ENCODE measurements at places on chromosomes 7 and 10.
A peak's percentile ranks its signal among the peaks of the same experiment; 100 is the strongest.

DNA sequence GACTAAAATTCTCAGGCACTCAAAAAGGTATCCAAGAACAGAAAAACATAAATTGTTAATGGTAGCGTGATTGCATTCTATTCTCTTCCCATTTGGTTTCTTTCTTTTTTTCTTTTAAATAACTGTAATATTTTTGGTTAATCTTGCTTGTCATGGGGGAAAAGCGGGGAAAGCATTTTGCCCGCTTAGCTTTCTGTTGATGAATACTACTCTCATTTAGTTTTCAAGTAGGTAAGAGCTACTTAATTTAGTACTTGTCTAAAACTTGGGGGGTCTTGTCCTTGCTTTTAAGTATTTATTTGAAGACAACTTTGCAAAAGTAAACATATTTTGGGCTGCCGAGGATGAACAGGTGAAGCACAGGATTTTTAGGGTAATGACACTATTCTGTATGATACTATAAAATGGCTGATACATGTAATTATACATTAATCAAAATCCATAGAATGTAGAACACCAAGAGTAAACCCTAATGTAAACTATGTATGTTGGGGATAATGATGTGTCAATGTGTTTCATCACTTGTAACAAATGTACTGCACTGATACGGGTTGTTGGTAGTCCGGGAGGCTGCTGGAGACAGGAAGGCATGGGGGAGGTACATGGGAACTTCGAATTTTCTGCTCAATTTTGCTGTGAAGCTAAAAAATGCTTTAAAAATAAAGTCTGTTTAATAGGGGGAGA, 1.7 kb downstream of the TES start:
- peak; percentile 69 for DNase-seq

GRCh38 chr7:97269741-97270140, 152.2 kb downstream of the SDHAF3 start:
- DNase-seq: no peak

GRCh38 chr7:117143066-117143465, 179.8 kb downstream of the WNT2 start:
- DNase-seq: no peak

- no peak for DNase-seq
Measured at GRCh38 chr10:31274310-31274709, 44.7 kb upstream of the ZEB1 start.

- no peak for DNase-seq
Measured at GRCh38 chr7:143882020-143882603, 19.9 kb downstream of the TCAF1 start.

DNA sequence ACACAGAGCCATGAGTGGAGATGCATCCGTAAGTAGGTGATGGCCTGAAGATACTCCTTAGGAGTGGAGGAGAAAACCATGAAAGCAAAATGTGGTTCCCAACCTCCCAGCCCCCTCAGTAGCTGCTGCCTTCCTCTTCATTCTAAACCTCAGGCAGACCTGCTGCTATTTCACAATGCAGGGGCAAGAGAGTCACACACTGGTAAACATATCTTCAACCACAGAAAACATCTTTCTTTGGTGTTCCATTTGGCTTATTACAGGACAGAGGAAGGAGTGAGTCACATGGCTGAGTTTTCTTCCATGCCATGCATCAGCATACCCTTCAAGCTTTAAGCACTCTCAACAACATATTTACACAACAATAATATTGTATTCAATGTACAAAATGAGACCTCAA, 342.1 kb downstream of the BMPER start:
- no peak for DNase-seq

- no peak for DNase-seq
Measured at GRCh38 chr7:109094-109493, 83.3 kb upstream of the FAM20C start.

DNA sequence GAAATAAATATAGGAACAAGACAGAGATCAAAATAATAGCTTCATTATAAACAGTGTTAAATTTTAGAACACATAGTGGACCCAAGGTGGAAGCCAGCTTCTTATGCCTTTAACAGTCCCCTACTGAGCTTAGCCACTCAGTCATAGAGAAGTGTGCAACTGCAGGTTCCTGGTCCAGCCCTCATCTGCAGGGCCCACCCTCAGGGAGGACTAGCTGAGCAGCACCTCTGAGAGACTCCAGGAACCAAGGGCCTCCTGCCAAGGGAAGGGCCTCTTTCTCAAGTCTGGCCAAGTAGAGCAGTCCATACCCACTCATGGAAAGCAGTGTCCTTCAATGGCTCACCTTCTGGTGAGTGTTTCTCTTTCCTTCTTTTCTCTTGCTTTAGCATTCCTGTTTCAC, 173.7 kb upstream of the PRPS1L1 start:
- peak; percentile 16 for DNase-seq

- no peak for DNase-seq
Measured at GRCh38 chr7:30918676-30919075, 7.0 kb downstream of the AQP1 start.

GRCh38 chr10:107083388-107084009, 81.0 kb downstream of the SORCS1 start:
- DNase-seq: peak; percentile 87

- DNase-seq: peak; percentile 55
Measured at GRCh38 chr7:78400038-78400437, 601.5 kb downstream of the PHTF2 start.

- DNase-seq: peak; percentile 38
Measured at GRCh38 chr10:128859738-128860386, 607.2 kb upstream of the MGMT start.

- DNase-seq: no peak
Measured at GRCh38 chr7:101707587-101707986, 78.5 kb upstream of the MYL10 start.

- peak; percentile 61 for DNase-seq
Measured at GRCh38 chr7:8817448-8818036, 384.1 kb downstream of the NXPH1 start.

- no peak for DNase-seq
Measured at GRCh38 chr7:102415685-102416225, 17.6 kb upstream of the ORAI2 start.

GRCh38 chr7:93453262-93453661, 121.3 kb downstream of the CALCR start:
- DNase-seq: peak; percentile 74

DNA sequence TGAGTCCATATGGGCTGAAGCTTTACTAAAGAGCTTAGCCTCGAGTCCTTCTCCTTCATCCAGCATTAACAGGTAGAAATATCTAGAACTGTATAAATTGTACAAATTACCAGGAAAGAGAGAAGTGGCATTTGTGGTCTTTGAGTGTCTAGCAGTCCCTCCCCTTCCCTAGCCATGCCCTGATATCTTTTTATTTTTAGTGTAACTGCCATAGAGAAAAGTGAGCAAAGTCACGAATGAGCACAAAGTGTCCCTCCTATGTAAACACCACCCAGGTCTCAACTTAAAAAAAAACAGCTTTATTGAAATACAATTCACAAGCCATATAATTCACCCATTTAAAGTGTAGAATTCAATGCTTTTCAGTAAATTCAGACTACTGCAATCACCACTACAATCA, 339.0 kb upstream of the ZMIZ1 start:
- DNase-seq: peak; percentile 51

DNA sequence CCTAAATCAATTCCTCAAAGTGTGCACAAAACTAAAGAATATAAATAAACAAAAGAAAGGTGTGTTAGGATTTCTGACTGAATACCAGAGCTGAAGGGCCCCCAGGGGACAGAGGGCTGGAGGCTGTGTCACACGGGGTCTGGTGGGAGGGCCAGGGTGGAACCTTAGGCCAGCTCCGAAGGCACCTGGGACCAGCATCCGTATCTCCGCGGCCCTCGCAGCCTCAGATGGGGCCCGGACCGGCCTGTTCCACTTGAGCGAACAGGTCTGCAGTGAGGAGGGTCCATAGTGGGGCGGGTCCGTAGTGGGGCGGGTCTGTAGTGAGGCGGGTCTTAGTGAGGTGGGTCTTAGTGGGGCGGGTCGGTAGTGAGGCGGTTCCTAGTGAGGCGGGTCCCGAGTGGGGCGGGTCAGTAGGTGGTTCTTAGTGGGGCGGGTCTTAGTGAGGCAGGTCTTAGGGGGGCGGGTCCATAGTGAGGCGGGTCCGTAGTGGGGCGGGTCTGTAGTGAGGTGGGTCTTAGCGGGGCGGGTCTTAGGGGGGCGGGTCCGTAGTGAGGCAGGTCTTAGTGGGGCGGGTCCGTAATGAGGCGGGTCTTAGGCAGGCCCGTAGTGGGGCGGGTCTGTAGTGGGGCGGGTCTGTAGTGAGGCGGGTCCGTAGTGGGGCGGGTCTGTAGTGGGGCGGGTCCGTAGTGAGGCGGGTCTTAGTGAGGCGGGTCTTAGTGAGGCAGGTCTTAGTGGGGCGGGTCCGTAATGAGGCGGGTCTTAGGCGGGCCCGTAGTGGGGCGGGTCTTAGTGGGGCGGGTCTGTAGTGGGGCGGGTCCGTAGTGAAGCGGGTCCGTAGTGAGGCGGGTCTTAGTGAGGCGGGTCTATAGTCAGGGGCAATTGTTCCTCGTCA, 15.1 kb downstream of the GPR146 start:
- no peak for DNase-seq

DNA sequence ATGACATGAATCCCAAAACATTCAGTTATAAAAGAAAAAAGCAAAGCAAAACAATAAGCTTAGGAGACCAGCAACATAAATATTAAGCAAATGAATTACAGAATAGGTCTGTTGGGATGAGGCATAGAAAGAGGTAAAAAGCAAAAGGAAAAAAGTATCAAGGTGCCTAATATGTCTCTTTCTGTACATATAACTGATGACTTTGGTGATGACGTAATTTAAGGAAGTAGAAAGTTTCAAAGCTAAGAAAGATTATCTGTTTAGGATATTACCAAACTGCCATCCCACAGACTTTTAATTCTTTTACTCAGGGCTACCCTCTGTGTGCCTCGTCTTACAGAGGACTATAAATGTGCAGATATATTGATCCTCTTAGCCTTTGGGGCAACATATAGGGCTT, 1066.5 kb downstream of the SORCS3 start:
- DNase-seq: peak; percentile 15

GRCh38 chr10:125105706-125106255, 54.6 kb downstream of the CTBP2 start:
- no peak for DNase-seq

GRCh38 chr10:93061594-93062513, 1.3 kb downstream of the CYP26C1 start:
- no peak for DNase-seq

GRCh38 chr7:70711452-70711851, 420.5 kb upstream of the GALNT17 start:
- no peak for DNase-seq

DNA sequence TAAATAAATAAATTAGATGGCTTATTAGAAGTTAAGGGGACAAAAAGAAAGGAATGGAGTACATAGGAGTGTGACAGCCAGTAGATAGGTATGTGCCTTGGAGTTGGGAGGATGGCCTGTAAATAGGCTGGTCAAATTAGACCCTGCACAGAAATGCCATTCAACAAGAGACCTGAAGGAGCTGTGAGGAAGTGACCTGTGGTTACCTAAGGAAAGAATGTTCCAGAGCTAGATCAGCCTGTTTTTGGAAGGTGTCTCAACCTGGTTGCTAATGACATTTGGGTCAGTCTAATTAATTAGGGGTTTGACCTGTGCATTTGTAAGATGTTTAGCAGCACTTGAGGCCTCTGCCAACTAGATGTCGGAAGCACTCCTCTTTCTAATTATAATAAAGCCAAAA, 315.3 kb upstream of the PLXDC2 start:
- no peak for DNase-seq

GRCh38 chr10:78684947-78685346, 383.8 kb upstream of the ZMIZ1 start:
- no peak for DNase-seq

DNA sequence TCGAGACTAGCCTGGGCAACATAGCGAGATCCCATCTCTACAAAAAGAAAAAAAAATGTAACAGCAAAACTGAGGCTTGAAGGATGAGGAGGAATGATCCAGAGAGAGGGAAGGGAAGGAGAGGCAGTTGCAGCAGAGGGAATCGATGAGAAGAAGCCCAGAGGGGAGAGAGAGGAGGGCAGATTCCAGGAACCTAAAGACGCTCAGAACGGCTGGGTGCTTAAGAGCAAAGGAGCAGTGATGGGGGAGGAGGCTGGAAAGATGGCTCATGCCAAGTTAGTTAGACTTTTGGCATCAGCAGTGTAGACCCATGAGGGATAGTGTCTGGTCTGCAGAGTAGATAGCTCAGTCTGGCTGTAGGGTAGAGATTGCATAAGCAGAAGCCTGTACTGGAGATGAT, 10.3 kb upstream of the MUC17 start:
- DNase-seq: no peak

DNA sequence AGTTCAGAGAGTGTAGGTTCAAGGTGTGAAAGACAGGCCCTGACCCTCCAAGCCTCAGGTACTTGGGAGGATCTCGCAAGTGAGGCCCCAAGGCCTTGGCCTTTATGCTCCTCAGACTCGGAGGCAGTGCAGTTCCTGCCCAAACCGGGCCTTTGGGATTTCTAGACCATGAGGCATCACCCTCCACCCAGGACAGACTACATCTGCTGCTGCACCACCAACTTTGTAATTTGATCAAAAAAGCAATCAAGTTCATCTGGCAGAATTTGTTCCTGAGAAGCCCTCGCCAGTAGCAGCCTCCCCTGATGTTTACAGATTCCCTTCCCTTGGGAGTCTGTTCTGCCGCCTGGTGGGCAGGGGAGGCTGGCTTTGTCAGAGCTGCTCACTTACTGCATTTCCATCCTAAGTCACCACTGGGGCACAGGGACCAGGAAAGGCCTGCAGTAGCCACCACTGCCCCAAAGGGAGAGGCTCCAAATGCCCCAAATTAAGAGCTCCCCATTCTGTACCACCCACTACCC, 2.1 kb downstream of the CAMK2G start:
- DNase-seq: no peak

GRCh38 chr7:82953324-82954027, 209.2 kb downstream of the PCLO start:
- no peak for DNase-seq

DNA sequence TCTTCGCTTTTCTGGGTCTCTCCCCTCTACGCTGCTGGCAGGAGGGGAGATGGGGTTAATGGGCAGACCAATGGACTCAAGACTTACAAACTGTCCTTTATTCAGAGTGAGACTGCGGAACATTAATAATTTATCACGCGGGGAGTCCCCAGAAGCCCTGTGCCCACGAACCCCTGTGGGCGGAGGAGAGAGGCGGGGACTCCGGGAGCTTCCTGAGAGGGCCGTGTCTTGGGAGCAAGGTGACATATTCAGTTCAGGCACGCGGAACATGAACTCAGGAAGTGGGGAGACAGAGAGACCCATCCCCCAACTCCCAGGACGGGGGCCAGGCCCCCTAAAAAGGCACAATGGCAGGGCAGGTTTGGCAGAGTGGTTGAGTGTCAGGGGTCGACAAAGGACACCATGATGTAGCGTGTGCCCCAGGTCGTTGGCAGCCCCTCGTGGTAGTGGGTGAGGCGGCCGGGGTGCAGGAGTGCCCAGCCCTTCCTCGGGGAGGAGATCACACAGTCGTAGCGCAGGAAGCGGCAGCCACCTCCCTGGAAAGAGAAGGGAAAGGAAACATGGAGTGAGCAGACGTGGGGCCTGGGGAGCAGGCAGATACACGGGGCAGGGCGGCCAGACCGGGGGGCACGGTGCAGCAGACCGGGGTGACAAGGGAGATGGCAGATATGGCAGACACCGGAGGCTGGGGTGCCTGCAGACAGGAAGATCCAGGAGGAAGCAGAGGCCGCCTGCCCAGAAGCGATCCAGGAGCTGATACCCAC, 5.2 kb upstream of the MOGAT3 start:
- no peak for DNase-seq

GRCh38 chr10:105140600-105140999, 499.5 kb downstream of the SORCS3 start:
- DNase-seq: no peak

- no peak for DNase-seq
Measured at GRCh38 chr7:44105832-44106231, 1.7 kb downstream of the AEBP1 start.

- DNase-seq: no peak
Measured at GRCh38 chr10:58439632-58440364, 54.6 kb downstream of the TFAM start.

- peak; percentile 33 for DNase-seq
Measured at GRCh38 chr10:118511711-118512110, 83.7 kb downstream of the PRLHR start.

Data from OCI-M1 (cell line).